ENCODE measurements at places on chromosomes 4 and X. TPM values are rescaled to one million over a fixed set of nuclear protein-coding genes. Genes with fewer than 3 reads are reported as not detected.

The TMPRSS11E gene
- not detected for total RNA-seq

- H3K27ac ChIP-seq, result no peak overlapping the region
- no peak overlapping the region for H3K4me3 ChIP-seq
- no peaks in the 10 kb centered on the region for H3K36me3 ChIP-seq
- no peaks in the 10 kb centered on the region for H3K4me1 ChIP-seq
- no peaks in the 10 kb centered on the region for H3K27me3 ChIP-seq
Measured at GRCh38 chrX:23952984-23953907, 45.4 kb downstream of the CXorf58 start.

DNA sequence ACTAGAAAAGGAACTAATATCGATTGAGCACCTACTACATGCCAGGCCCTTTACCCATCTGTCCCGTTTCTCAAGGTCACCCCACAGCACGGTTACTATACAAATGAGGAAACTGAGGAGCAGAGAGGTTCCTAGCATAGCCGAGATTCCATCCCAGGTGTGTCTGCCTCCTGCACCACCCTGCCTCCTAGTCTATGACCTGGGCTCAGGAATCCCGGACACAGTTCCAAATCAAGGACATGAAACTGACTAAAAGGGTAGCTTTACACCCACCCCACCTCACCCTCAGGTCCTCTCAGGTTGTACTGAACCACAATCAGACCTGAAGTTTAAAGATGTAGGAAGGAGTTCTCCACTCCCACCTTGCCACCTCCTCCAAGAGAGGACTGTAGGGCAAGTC is 55.6 kb downstream of the APBB2 start:
- H3K27ac ChIP-seq, result no peak overlapping the region
- no peak overlapping the region for H3K4me3 ChIP-seq
- no peaks in the 10 kb centered on the region for H3K27me3 ChIP-seq

- H3K4me3 ChIP-seq, result no peak overlapping the region
- no peak for DNase-seq
- no peaks in the 10 kb centered on the region for H3K4me1 ChIP-seq
- no peaks in the 10 kb centered on the region for H3K27me3 ChIP-seq
Measured at GRCh38 chr4:118139241-118139640, 105.0 kb downstream of the NDST3 start.

The SCLT1 gene
- total RNA-seq, result 18.8 TPM

DNA sequence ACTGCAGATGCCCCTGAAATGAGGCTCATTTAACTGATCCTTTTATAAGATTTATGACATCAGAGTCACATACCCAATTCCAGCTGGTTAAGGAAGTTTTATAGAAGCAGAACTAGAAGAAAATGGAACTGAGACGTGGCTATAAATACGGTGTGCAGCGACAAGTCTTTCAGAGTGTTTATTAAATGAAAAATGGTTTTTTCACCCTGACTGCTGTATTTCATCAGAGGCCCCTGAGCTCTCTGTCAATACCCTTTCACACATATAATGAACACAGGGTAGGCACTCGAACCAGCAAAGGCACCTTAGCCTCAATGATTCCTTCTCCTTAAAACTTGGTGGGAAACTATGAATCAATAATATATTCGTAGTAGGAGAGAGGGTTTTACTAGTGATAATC is 380.8 kb upstream of the ANXA10 start:
- no peaks in the 10 kb centered on the region for H3K27me3 ChIP-seq
- H3K4me3 ChIP-seq, result no peak overlapping the region
- no peak overlapping the region for H3K27ac ChIP-seq
- H3K36me3 ChIP-seq, result no peaks in the 10 kb centered on the region
- no peak for DNase-seq

DNA sequence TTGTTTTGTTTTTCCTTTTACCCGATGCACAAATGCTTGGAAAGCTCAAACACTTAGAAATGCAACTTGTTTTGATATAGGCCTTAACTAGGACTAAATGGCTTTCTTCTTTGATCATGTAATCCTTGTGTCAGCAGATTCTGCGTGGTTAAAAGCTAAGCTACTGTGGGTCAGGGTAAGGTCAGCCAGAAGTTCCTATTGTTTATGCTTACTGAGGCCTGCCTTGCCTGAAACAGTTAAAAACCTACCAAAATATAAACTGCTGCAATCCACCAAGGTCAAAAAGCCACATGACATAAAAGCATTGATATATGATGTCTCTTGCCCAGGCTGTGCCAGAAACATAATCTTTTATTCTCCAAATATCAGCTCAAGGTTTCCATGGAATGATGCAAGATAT is 223.4 kb downstream of the FAM47B start:
- no peak for DNase-seq
- no peak overlapping the region for H3K4me3 ChIP-seq
- no peaks in the 10 kb centered on the region for H3K36me3 ChIP-seq
- H3K27me3 ChIP-seq, result no peaks in the 10 kb centered on the region
- no peak overlapping the region for H3K27ac ChIP-seq
- H3K4me1 ChIP-seq, result no peaks in the 10 kb centered on the region

The ATOH1 gene
- 0.83 TPM for total RNA-seq
